Sciatic nerve (tissue), 2 donors: ENCODE measurements at places on chromosomes 13 and 19. TPM values are rescaled to one million over a fixed set of nuclear protein-coding genes. Genes with fewer than 3 reads are reported as not detected.

DNA sequence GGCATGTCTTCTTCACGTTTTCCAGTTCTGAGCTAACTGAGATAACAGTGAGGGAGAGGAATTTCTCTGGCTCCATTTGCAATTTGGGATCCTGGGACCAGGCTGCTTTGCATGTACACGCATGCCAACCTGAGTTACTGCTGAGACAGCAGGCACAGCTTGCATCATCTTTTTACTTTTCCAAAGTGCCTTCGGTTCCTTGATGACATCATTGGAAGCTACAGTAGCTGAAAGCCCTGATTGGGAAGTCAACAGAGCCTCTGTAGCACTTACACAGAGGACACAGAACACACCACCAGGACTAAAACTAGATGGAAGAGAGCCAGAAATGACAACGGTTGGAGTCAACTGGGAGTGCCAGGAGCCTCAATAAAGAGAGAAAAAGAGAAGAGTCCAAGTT lies 399.1 kb upstream of the GPC6 start:
- DNase-seq: no peak

DNA sequence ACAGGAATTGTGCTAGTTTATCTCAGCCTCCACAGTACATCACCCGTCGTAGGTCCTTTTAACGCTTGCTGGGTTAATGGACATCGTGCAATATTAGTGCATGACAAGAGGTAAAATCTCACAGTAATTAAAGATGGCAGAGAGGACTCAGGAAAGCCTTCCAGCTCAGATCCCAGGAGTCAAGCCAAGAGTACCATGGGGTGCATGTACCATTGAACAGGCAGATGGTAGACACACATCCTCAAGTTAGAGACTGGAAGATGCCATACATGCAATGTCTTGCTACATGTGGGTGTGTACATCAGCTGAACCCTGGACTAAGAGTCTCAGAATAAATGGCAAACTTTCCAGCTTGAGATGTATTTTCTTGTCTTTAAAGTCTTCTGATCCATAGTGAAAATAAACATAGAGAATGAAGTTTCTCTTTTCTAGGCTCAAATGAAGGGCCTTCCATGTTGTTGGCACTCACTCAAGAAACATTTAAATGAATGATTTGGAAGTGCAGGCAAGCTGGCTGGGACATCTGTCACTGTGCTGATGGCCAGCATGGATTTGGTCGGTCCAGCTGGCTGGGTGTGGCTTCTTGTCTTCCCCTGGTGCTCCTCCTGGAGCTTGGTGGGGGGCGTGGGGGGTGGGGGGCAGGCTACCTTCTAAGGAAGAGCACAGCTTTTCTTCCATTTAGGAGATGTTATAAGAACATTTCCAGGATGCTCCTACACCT lies 290.9 kb upstream of the MAB21L1 start:
- no peak for DNase-seq

GRCh38 chr13:29568731-29569130 lies 26.8 kb downstream of the SLC7A1 start:
- DNase-seq: no peak

Gene SYNE4
- total RNA-seq: 0.67 TPM
